Esophagus squamous epithelium (tissue), 5 donors: ENCODE measurements at places on chromosomes 3 and 15.
A peak's percentile ranks its signal among the peaks of the same experiment; 100 is the strongest.

- no peak for DNase-seq
- H3K4me1 ChIP-seq, result no peaks in the 10 kb centered on the region
- H3K36me3 ChIP-seq, result no peaks in the 10 kb centered on the region
- no peaks in the 10 kb centered on the region for H3K27me3 ChIP-seq
- no peak overlapping the region for H3K4me3 ChIP-seq
Observed at GRCh38 chr3:124372775-124373174, 357.5 kb upstream of the UMPS start.

DNA sequence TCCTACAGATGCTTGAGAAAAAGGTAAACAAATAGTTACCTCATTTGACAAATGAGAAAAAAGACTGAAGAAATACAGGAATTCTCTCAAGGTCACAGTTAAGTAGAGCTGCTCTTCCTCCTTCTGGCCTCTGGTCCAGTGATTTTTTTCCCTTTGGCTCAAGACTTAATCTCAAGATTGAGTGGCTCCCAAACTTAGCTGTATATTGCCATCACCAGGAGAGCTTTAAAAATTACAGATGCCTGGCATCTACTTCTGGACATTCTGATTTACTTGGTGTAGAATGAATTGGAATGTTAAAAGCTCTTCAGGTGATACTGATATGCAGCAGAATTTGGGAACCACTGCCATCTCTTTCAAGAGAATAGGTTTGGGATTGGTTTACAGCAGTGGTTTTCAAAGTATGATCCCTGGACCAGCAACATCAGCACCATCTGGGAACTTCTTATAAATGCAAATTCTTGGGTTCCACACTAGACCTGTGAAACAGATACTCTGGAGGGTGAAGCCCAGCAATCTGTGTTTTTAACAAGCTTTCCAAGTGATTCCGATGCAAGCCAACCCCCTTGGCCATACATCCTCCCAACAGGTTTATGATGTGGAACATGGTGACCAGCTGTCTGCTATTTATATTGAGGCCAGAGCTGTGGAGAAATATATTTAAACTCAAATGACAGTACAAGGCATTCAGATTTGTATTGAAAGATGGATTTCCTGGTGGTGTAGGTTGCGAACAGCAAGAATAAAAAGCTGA lies 333.0 kb upstream of the RARB start:
- H3K27ac ChIP-seq, result no peak overlapping the region
- H3K27me3 ChIP-seq, result no peaks in the 10 kb centered on the region
- H3K4me3 ChIP-seq, result no peak overlapping the region
- no peaks in the 10 kb centered on the region for H3K36me3 ChIP-seq
- H3K4me1 ChIP-seq, result no peaks in the 10 kb centered on the region
- no peak for DNase-seq

DNA sequence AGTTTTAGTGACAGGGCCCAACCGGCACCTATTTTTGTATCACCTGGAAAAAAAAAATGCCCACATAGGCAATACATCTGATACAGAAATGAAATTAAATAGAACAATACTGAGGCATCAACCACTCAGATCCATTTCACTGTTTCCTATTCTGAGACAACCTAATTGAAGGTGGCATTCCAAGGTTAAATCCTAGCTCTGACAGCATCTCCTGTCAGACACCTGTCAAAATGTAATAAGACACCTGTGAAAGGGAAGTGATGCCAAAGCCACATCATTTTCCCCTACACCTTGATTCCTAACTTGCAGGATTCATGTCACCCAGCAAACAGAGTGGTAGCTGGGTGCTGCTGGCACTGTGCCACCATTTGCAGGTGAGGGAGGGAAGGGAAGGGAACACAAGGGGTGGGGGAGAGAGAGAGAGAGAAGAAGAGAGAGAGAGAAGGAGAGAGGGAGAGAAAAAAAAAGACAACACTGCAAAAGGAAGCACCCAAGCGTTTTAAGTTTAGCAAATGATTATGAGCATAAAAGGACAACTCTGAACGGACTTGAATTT lies 1044.6 kb upstream of the CFAP20DC start:
- DNase-seq, result no peak
- no peaks in the 10 kb centered on the region for H3K27me3 ChIP-seq
- no peak overlapping the region for H3K27ac ChIP-seq
- no peaks in the 10 kb centered on the region for H3K36me3 ChIP-seq
- no peak overlapping the region for H3K4me3 ChIP-seq

DNA sequence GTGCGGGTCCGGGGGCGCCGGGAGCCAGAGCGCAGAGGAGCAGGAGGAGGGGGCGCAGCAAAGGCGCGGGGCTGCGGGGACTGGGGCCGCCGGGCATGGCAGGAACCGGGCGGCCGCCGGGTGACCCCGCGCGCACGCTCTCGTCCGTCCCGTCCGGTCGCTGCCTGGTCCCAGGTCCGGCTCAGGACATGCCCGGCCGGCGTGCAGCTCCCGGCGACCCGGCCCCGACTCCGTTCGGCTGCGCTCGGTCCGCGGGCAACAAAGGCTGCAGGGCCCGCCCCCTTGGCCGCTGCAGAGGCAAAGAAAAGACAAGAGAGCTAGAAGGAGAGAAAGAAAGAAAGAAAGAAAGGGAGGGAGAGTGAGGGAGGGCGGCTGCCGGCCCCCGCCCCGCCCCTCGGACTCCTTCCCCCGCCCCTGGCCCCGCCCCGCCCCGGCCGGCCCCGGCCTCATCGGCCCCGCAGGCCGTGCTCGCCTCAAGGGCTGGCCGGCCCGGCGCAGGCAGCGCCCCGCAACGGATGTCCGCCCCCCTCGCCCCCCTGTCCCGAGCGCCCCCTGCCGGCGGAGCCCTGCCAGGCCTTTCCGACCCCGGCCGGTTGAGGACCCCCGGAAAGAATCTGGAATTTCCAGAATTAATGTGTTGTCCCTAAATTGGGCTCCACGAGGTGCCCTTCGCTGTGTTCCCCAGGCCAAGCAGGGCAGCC lies at the start of gene ADAMTS7:
Gene ADAMTS7 (minus strand): TSS at position 341 of the 701 bp plus-strand sequence. CDS start 244 bp downstream, at position 97.
- H3K27me3 ChIP-seq, result no peaks in the 10 kb centered on the region
- no peaks in the 10 kb centered on the region for H3K36me3 ChIP-seq
- DNase-seq, result no peak
- H3K27ac ChIP-seq, result peak within 1 kb of the TSS; percentile 77
- H3K4me1 ChIP-seq, result peaks cover 14% of the 10 kb centered on the region
- H3K4me3 ChIP-seq, result peak within 1 kb of the TSS; percentile 74

DNA sequence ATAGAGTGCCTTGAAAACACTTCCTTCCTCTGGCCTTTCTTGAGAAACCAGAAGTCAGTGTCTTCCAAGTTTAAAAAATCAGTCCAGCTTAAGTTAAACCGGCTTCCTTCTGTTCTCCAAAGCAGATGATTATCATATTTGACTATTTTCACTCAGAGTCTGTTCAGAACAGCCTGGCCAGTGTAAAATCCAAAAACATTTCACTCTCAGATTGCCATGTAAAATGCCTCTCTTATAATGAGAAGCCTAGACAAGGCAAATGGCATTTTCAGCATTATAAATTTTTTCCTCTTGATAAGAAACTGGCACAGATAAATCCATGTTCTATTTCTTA lies 193.5 kb downstream of the TNIK start:
- DNase-seq, result no peak
- H3K4me1 ChIP-seq, result peaks cover 18% of the 10 kb centered on the region
- H3K27me3 ChIP-seq, result no peaks in the 10 kb centered on the region

DNA sequence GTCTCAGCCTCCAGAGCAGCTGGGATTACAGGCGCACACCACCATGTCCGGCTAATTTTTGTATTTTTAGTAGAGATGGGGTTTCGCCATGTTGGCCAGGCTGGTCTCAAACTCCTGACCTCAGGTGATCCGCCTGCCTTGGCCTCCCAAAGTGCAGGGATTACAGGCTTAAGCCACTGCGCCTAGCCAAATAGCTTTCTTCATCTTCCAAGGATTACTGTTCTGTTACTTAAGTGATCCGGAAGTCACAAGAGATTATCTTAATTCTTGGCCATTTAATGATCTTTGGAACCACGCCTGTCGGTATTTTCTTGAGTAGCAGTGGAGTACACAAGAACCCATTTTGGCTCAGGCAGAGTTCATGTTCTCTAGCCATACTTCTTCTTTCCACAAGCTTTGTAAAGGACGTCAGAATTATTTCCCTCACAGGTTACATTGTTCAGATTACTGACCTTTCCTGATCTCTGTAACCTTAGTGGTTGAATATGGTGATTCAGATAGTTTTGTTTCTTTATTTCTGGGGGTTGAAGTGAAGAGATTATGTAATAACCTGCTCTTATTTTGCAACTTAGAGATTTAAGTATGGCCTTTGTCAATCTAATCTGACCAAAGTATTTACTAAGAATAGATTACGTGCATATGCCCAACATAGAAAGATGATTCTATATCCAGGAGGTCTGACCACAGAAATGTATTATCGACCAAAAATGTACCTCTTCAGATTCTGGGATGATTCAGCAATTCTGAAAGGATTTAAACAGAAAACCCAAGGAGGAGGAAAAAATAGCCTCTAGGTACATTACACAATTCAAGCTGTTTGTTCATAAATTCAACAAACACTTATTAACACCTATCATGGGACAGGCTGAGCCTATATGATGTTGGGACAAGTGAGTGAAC lies 132.2 kb downstream of the GREM1 start:
- no peak overlapping the region for H3K27ac ChIP-seq
- no peak overlapping the region for H3K4me3 ChIP-seq
- no peaks in the 10 kb centered on the region for H3K36me3 ChIP-seq
- DNase-seq, result no peak
- no peaks in the 10 kb centered on the region for H3K4me1 ChIP-seq

DNA sequence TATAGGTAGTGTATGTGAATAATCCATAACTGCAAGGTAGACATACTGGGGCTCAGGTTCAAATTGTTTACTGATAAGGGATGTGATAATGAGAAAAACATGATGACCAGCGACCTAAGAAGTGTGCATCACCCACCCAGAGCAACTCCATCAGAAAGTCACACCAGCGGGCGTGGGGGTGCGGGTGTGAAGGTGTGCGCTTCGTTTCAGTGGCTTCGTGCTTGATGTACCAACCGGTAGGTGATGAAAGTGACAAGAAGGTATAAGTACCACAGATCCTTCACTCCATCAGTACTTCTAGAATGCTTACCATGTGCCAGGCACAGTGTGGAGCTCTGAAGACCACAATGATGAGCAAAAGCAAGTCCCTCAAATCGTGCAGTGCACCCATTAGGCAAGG lies 11.2 kb downstream of the ANP32A start:
- DNase-seq, result no peak
- no peak overlapping the region for H3K4me3 ChIP-seq
- peaks cover 9% of the 10 kb centered on the region for H3K36me3 ChIP-seq
- peaks cover 19% of the 10 kb centered on the region for H3K4me1 ChIP-seq

DNA sequence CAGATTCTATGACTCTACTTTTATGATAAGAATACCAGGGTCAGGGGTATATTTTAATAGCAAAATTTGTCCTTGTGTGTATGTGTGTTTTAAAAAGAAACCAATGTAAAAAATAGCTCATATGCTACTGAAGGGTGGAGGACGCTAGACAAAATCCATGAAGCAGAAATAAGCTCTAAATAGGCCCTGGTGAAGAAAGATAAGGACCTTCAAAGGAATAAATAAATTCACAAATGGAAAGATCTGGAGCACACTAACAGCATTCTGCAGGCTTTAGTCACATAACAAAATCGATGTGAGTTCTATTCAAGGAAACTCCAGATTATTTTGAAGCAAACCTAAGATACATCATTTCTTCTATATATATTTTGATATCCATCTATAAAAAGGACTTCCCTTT lies 27.2 kb upstream of the ATP11B start:
- H3K27me3 ChIP-seq, result no peaks in the 10 kb centered on the region
- H3K27ac ChIP-seq, result no peak overlapping the region
- no peaks in the 10 kb centered on the region for H3K36me3 ChIP-seq
- H3K4me1 ChIP-seq, result no peaks in the 10 kb centered on the region
- H3K4me3 ChIP-seq, result no peak overlapping the region

GRCh38 chr3:15781637-15782402 lies 16.0 kb downstream of the ANKRD28 start:
- no peak overlapping the region for H3K27ac ChIP-seq
- no peak for DNase-seq
- H3K4me3 ChIP-seq, result no peak overlapping the region
- H3K4me1 ChIP-seq, result peaks cover 6% of the 10 kb centered on the region
- no peaks in the 10 kb centered on the region for H3K27me3 ChIP-seq

DNA sequence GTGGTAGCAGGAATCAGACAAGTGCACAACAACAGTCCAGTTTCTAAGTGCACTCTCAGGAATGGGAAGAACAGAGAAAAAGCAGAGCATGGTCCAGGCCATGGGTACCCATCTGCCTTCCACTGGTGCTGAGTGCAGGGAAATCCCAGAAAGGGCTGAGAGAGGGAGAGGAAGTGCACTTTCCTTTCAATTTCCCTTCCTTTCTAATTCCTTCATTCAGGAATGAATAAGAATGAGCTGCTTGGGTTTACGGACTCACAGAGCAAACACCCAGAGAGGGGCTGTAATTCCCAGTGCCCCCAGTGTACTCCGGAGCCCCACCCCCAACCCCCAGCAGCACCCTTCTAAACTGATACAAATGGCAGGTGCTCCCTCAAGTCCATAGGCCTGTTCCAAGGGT lies 300.6 kb downstream of the FOXP1 start:
- no peaks in the 10 kb centered on the region for H3K27me3 ChIP-seq
- no peaks in the 10 kb centered on the region for H3K4me1 ChIP-seq

DNA sequence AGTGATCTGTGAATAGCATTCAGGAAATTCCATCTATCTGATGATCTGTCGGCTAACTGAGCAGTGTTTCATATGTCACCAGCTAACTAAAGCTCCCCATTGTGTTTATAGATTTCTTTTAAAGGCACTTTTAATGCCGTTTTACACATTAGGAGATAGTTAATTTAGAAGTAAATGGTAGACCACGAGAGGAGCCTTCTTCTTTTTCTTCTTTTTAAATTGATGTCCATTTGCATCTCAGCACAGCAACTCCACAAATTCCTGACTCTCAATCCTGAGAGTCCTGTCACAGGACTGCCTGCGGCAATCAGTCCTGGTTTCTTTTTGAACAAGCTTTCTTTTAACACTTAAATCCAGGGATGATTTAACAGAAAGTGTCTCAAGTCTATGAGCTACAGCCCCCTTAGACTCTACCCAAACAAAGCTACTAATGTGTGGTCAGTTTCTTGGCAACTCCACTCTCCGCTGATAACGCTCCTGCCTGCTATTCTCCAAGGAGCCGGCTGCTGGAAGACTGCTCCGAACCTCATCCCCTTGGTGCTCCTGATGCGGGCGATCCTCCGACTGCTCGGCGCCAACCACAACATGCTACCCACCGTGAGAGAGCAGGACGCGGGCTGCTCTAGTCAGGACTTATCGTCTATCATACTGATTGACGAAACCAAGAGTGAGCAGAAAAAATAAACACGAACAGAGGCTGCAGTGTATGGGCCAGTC lies 421.4 kb downstream of the MECOM start:
- no peaks in the 10 kb centered on the region for H3K36me3 ChIP-seq
- H3K27me3 ChIP-seq, result no peaks in the 10 kb centered on the region
- no peak for DNase-seq
- peak overlapping the region; percentile 27 for H3K4me3 ChIP-seq
- H3K4me1 ChIP-seq, result no peaks in the 10 kb centered on the region
- H3K27ac ChIP-seq, result peak overlapping the region; percentile 46
